ENCODE measurements at places on chromosomes 4 and X. TPM values are rescaled to one million over a fixed set of nuclear protein-coding genes. Genes with fewer than 3 reads are reported as not detected.
A peak's percentile ranks its signal among the peaks of the same experiment; 100 is the strongest.

- no peaks in the 10 kb centered on the region for H3K36me3 ChIP-seq
- H3K27me3 ChIP-seq = no peaks in the 10 kb centered on the region
- H3K4me1 ChIP-seq = peaks cover 12% of the 10 kb centered on the region
- H3K27ac ChIP-seq = peak overlapping the region; percentile 13
Observed at GRCh38 chrX:153926552-153926857, 441 bp upstream of the ARHGAP4 start.

The PRSS48 gene
- total RNA-seq = not detected

DNA sequence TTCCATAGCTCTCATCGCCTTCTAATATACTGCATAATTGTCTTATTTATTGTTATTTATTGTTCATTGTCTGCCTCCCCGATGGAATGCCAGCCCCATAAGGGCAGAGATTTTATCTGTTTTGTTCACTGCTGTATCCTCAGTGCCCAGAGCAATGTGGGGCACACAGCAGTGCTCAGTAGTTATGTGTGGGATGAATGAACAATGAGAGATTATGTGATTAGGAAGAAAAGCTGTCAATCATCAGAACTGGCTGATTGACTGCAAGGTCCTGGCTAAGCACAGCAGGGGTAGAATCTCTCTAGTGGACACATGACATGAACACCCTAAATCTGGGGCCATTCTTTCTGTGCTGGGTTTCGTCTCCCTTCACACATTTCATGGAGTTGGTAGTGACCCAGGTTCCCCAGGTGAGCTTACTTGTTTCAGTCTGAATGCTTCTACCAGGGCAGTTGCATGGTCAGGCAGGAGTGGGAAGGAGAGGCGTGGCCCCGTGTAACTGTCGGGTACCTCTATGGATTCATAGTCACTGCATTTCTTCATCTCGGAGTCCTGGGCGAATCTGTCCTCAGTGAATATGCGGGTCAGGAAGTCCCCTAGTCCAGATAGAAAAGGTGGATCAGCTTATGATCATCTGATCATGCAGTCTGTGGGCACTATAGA lies 12.6 kb downstream of the PPEF2 start:
- H3K4me1 ChIP-seq = no peaks in the 10 kb centered on the region
- no peak overlapping the region for H3K27ac ChIP-seq
- H3K27me3 ChIP-seq = no peaks in the 10 kb centered on the region
- no peaks in the 10 kb centered on the region for H3K36me3 ChIP-seq
- no peak overlapping the region for H3K4me3 ChIP-seq

The NDUFC1 gene
- 53.1 TPM for total RNA-seq

The MAGEB1 gene
- not detected for total RNA-seq

DNA sequence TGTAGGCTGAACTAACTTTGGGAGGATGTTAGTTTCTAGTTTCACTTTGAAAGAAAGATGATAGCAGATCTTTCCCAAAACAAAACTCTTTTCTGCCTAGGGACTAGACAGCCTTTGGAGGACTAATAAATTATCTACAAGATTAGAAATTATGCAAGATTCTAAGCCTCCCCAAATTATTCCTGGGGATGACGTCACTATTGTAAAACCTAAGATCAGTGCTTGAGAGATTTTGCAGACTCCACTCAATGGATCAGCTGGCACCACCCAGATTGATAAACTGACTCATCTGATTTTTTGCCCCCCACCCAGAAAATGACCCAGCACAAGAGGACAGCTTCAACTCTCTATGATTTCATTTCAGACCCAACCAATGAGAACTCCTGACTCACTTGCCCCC lies 1057.9 kb upstream of the DIAPH2 start:
- no peaks in the 10 kb centered on the region for H3K4me1 ChIP-seq
- no peak overlapping the region for H3K27ac ChIP-seq
- no peaks in the 10 kb centered on the region for H3K27me3 ChIP-seq
- DNase-seq = no peak
- H3K4me3 ChIP-seq = no peak overlapping the region

GRCh38 chr4:22688236-22688635 lies 4.5 kb upstream of the GBA3 start:
- DNase-seq = no peak
- no peak overlapping the region for H3K27ac ChIP-seq
- no peak overlapping the region for H3K4me3 ChIP-seq

DNA sequence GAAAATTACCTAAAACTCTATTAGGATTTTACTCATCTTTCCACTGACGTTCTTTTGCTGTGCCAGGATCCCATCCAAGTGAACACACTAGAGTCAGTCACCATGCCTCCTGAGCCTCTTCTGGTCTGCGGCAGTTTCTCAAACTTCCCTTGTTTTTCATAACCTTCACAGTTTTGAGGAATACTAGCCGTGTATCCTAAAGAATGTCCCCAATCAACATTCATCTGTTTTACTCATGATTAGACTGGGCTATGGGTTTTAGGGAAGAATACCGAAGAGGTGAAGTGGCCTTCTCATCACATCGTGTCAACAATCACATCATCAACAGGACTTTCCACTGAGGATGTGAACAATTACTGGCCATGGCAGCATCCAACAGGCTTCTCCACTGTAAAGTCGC lies 4.8 kb downstream of the LRP2BP start:
- no peak for DNase-seq
- peaks cover 3% of the 10 kb centered on the region for H3K4me1 ChIP-seq
- no peaks in the 10 kb centered on the region for H3K36me3 ChIP-seq
- no peak overlapping the region for H3K4me3 ChIP-seq

- no peaks in the 10 kb centered on the region for H3K4me1 ChIP-seq
- H3K27ac ChIP-seq = no peak overlapping the region
- no peak overlapping the region for H3K4me3 ChIP-seq
- DNase-seq = no peak
- H3K36me3 ChIP-seq = no peaks in the 10 kb centered on the region
- no peaks in the 10 kb centered on the region for H3K27me3 ChIP-seq
Observed at GRCh38 chrX:31656013-31656412, 584.2 kb upstream of the FTHL17 start.

The RBM46 gene
- total RNA-seq = 0.15 TPM

The CLDN22 gene
- not detected for total RNA-seq

The PLAC8 gene
- total RNA-seq = 2.3 TPM

DNA sequence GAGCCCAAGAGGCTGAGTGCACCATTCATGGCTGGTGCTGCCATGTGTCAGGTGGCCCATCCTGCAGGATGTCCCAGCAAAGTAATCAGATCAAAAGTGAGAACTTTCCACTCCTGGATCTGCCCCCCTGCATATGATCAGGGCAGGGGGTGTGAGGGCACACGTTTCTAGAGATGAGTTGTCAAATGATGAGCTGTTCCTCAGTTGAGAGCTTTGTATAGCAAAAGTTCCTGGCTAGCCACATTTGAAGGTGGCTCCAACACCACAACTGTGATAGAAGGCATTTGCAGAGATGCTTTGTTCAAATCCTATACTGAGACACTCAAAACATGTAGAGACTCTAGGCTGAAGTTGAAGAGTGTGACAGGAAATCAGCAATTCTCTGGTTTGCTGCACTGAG lies 501.8 kb downstream of the BCOR start:
- no peaks in the 10 kb centered on the region for H3K36me3 ChIP-seq
- no peak overlapping the region for H3K4me3 ChIP-seq
- no peaks in the 10 kb centered on the region for H3K27me3 ChIP-seq

GRCh38 chr4:11824566-11824965 lies 395.9 kb upstream of the HS3ST1 start:
- DNase-seq = no peak
- no peak overlapping the region for H3K27ac ChIP-seq
- H3K4me1 ChIP-seq = no peaks in the 10 kb centered on the region
- H3K36me3 ChIP-seq = no peaks in the 10 kb centered on the region

DNA sequence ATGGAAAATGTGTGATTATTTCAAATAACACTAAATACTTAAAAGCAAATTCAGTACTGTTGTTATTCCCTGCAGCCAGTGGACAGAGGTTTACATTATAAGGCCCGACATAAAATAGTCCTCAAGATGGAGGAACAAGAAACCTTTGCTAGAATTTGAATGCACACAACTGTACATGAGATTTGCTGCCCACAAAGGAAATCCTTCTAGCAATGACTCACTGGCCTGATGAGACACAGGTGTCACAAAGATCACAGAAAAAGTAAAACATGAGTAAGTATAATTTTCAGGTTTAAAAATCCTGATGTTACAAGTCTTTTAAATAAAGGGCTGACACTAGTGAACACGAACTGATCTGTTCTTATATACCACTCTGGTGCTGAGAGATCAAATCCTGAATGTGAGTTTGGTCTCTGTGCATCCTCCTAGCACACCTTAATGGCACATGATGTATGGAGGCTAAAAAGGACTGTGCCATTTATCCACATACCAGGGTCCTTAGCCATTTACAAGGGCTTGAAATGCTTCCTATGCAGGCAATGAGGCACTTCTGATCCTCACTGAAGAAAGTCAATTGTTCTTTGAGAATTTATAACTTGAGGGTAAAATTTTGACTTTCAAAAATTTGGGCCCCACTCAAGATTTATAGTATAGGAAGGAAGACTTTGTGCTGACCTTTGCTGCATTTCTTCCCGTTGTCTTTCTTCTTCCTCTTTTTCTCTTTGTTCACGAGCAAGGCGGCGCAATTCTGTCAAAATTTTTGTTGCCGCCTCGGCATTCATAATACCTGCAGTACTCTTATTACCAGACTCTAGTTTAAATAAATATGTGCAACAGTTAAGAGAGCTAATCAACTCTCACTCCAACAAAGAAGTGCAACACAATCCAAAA lies 23.0 kb downstream of the MAP7D3 start:
- no peak overlapping the region for H3K4me3 ChIP-seq
- no peaks in the 10 kb centered on the region for H3K4me1 ChIP-seq
- H3K27ac ChIP-seq = no peak overlapping the region
- DNase-seq = no peak
- H3K36me3 ChIP-seq = no peaks in the 10 kb centered on the region
- H3K27me3 ChIP-seq = no peaks in the 10 kb centered on the region

DNA sequence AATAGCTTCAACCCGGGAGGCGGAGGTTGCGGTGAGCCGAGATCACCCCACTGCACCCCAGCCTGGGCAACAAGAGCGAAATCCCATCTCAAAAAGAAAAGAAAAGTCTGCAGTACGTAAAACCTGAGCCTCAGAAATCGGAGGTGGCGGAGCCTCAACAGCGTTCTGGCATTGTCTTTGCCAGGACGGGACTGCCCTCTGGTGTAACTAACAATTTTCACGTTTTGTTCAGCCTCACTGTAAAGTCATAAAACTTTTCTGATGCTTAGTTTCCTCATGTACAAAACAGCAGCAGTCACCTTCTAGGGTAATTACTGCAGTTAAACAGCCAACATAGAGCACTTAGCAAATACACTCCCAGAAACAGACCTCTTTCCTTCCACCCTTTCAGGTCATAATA lies 121.7 kb downstream of the RBM47 start:
- DNase-seq = no peak
- H3K4me3 ChIP-seq = no peak overlapping the region
- H3K27me3 ChIP-seq = no peaks in the 10 kb centered on the region
- no peaks in the 10 kb centered on the region for H3K36me3 ChIP-seq
- no peaks in the 10 kb centered on the region for H3K4me1 ChIP-seq
- no peak overlapping the region for H3K27ac ChIP-seq

DNA sequence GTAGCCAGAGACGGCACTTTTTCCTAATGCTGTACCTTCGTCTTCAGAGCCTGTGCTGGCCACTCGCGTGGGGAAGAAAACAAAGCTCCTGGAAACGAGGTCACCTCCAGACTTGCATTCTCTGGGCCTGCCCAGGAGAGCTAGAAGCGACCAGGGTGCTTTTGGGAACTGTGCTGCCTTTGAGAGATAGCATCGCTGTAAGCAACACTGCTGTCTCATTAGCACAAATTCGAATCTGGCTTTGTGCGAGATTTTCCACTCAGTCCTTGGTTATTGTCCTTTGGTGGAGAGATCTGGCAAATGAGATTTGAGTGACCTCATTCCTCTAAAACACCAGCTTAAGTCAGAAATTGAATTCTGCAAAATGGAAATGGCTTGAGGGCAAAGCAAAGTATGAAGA lies 66.1 kb upstream of the TLR3 start:
- no peak overlapping the region for H3K27ac ChIP-seq
- no peak overlapping the region for H3K4me3 ChIP-seq
- no peak for DNase-seq
- no peaks in the 10 kb centered on the region for H3K27me3 ChIP-seq
- peaks cover 4% of the 10 kb centered on the region for H3K4me1 ChIP-seq

DNA sequence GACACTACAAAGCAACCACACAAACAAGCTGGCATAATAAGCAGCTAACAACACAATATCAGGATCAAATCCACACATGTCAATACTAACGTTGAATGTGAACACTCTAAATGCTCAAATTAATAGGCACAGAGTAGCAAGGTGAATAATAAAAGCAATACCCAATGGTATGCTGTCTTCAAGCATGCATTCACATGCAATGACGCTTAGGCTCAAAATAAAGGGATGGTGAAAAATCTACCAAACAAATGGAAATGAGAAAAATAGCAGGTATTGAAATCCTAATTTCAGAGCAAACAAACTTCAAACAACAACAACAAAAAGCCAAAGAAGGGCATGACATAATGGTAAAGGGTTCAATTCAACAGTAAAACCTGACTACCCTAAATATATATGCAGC lies 74.0 kb upstream of the FAM47B start:
- no peaks in the 10 kb centered on the region for H3K4me1 ChIP-seq
- H3K36me3 ChIP-seq = no peaks in the 10 kb centered on the region
- H3K27me3 ChIP-seq = no peaks in the 10 kb centered on the region
- H3K27ac ChIP-seq = no peak overlapping the region
- no peak overlapping the region for H3K4me3 ChIP-seq
- DNase-seq = no peak

- DNase-seq = no peak
- no peak overlapping the region for H3K4me3 ChIP-seq
- no peaks in the 10 kb centered on the region for H3K4me1 ChIP-seq
- H3K36me3 ChIP-seq = no peaks in the 10 kb centered on the region
- H3K27me3 ChIP-seq = no peaks in the 10 kb centered on the region
Observed at GRCh38 chr4:106601519-106601918, 232.9 kb upstream of the GIMD1 start.

The PLAC1 gene
- total RNA-seq = 0.40 TPM

DNA sequence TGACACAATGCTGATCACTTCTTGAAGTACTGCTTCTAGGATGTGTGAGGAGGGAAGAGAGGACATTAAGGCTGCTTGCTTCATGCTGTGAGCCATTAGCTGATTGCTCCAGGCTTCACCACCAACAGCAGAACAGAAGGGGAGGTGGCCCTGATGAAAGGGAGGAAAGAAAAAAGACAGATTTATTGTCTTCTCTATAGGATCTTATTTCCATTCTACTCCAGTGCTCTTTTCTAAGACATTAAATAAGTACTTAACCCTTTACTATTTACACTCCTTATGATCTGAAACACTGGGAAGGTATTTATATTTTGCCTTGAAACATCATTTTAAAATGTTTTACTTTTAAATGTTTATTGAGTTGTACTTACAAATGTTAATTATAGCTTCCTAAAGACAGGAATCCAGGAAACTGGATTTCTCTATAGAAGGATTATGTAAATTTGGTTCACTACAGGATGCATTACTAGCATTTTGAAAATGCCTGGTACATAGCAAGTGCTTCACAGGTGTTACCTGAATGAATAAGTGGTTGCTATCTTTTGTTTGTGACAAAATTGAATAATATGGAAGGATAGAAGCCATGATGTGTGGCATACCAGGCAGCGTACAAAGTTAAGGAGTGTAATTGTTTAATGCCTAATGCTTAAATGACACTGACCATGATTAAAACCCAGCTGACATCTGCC lies 680.9 kb upstream of the ATOH1 start:
- H3K27me3 ChIP-seq = no peaks in the 10 kb centered on the region
- no peaks in the 10 kb centered on the region for H3K4me1 ChIP-seq
- H3K36me3 ChIP-seq = no peaks in the 10 kb centered on the region
- no peak overlapping the region for H3K4me3 ChIP-seq

The ANXA10 gene
- total RNA-seq = not detected

All from ovary (tissue), 10 donors.